ENCODE measurements at places on chromosomes 3 and 15. TPM values are rescaled to one million over a fixed set of nuclear protein-coding genes. Genes with fewer than 3 reads are reported as not detected.

Gene RETNLB
- total RNA-seq = not detected

Gene PIERCE2
- 0.32 TPM for total RNA-seq

Gene SLC22A13
- 0.93 TPM for total RNA-seq

Gene C3orf85
- not detected for total RNA-seq

Gene EXOSC7
- 54.6 TPM for total RNA-seq

Gene TTLL13
- total RNA-seq = 0.34 TPM

Gene CCR8
- total RNA-seq = 12.6 TPM

Gene PSTPIP1
- 142 TPM for total RNA-seq

Gene A4GNT
- total RNA-seq = not detected

Gene C3orf49
- total RNA-seq = not detected

Gene CHST2
- 18.3 TPM for total RNA-seq

Gene CTXND1
- not detected for total RNA-seq

Gene LCTL
- not detected for total RNA-seq

Gene DNAH12
- 0.14 TPM for total RNA-seq

Gene ISY1
- total RNA-seq = 58.5 TPM

Gene RAF1
- 93.0 TPM for total RNA-seq

Gene EPHA3
- not detected for total RNA-seq

Gene EFHB
- total RNA-seq = not detected

Gene THBS1
- 0.59 TPM for total RNA-seq

Gene XIRP1
- 0.11 TPM for total RNA-seq

Gene BOC
- total RNA-seq = 0.05 TPM

Gene TRIP4
- 21.1 TPM for total RNA-seq

Gene GABRR3
- total RNA-seq = 0.05 TPM

Gene ADAMTSL3
- 0.07 TPM for total RNA-seq

Gene P2RY1
- 1.7 TPM for total RNA-seq

Gene TMEM39A
- 48.3 TPM for total RNA-seq

Gene BMF
- total RNA-seq = 5.5 TPM

Gene MCTP2
- 53.9 TPM for total RNA-seq

Gene GABRG3
- total RNA-seq = not detected

Gene LRRC31
- total RNA-seq = not detected

Gene CALML4
- 15.1 TPM for total RNA-seq

Gene CPEB1
- not detected for total RNA-seq

Gene PRTG
- not detected for total RNA-seq

Gene DLG1
- total RNA-seq = 75.4 TPM

Gene APOD
- total RNA-seq = 0.27 TPM

Gene FBLN2
- total RNA-seq = not detected

Gene TRAT1
- total RNA-seq = 102 TPM

Gene FLNB
- total RNA-seq = 70.4 TPM

Gene C2CD4B
- 0.09 TPM for total RNA-seq

Gene ROBO1
- not detected for total RNA-seq

Gene ENTPD3
- total RNA-seq = not detected

Gene PBRM1
- total RNA-seq = 85.6 TPM

Gene MITF
- total RNA-seq = not detected

Gene TRANK1
- 34.6 TPM for total RNA-seq

Gene ECE2
- total RNA-seq = not detected

Gene SH2D7
- 0.11 TPM for total RNA-seq

Gene PYDC2
- total RNA-seq = not detected

Gene INSYN1
- total RNA-seq = not detected

Gene HDC
- total RNA-seq = 0.32 TPM

Gene ZKSCAN7
- total RNA-seq = 0.61 TPM

Gene CHL1
- not detected for total RNA-seq

Gene VPS33B
- total RNA-seq = 19.5 TPM
